ENCODE measurements at places on chromosomes 1 and 21.

- peak; percentile 26 for DNase-seq
Observed at GRCh38 chr1:59605761-59606160, 209.0 kb upstream of the HOOK1 start.

GRCh38 chr1:118618618-118619340, 369.4 kb downstream of the TBX15 start:
- no peak for DNase-seq

GRCh38 chr1:149844101-149844500, 55.3 kb upstream of the BOLA1 start:
- DNase-seq: no peak

GRCh38 chr1:107668762-107669161, 296.2 kb downstream of the VAV3 start:
- no peak for DNase-seq

- no peak for DNase-seq
Observed at GRCh38 chr21:43287795-43288755, 119.3 kb downstream of the CRYAA start.

GRCh38 chr1:203655671-203656070, 29.0 kb downstream of the ATP2B4 start:
- DNase-seq: no peak

GRCh38 chr1:6601049-6601922, 1.4 kb downstream of the KLHL21 start:
- peak; percentile 82 for DNase-seq

- no peak for DNase-seq
Observed at GRCh38 chr1:92203105-92203504, 14.6 kb upstream of the C1orf146 start.

- no peak for DNase-seq
Observed at GRCh38 chr1:150559656-150560010, 10.4 kb downstream of the ADAMTSL4 start.

DNA sequence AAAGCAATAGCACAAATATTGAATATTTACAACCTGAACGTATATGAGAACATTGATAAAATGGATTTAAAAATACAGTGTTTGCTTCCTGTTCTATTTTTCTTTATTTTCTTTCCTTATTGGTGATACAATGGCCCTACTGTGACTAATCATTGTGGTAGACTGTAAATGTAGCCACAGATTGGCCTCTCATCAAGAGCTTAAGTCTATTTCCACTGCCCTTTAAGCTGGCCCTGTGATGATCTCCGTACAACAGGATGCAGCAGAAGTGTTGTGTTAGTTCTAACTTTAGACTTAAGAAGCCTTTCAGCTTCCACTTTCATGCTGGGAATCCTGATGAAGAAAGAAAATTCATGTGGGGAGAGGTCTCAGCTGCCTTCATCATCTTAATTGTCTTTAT, 285.6 kb upstream of the B3GALT2 start:
- DNase-seq: no peak

GRCh38 chr1:210688512-210689234, 360.0 kb downstream of the HHAT start:
- DNase-seq: no peak

DNA sequence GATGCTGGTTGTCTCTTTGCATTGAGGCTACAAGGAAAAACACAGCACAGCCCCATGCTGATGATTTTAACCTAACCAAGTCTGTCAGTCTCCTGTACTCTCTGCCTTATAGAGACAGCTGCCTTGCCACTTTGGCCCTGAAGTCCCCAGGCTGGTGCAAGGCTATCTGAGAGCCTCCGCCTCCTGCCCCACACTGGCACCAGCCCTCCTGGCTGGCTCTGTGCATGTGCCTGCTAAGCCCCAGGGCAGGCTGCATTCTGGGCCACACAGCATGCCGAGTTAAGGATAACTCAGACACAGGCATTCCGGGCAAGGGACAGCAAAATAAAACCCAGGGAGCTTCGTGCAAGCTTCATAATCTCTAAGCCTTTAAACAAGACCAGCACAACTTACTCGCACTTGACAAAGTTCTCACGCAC, 910 bp downstream of the RUNX1 start:
- DNase-seq: no peak

DNA sequence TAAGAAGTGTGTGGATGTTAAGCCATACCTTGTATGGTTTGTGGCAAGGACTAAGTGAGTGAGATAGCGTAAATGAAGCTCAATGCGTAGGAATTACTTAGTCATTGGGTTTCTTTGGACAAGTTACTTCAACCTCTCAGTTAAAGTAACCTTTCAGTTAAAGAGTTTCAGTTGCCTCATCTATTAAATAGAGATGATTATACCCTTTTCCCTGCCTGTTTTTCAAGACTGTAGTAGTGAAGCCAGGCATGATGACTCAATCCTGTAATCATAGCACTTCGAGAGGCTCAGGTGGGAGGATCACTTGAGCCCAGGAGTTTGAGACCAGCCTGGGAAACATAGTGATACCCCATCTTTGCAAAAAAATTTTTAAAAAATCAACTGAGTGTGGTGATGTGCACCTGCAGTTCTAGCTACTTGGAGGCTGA, 6.3 kb downstream of the ZMPSTE24 start:
- no peak for DNase-seq

DNA sequence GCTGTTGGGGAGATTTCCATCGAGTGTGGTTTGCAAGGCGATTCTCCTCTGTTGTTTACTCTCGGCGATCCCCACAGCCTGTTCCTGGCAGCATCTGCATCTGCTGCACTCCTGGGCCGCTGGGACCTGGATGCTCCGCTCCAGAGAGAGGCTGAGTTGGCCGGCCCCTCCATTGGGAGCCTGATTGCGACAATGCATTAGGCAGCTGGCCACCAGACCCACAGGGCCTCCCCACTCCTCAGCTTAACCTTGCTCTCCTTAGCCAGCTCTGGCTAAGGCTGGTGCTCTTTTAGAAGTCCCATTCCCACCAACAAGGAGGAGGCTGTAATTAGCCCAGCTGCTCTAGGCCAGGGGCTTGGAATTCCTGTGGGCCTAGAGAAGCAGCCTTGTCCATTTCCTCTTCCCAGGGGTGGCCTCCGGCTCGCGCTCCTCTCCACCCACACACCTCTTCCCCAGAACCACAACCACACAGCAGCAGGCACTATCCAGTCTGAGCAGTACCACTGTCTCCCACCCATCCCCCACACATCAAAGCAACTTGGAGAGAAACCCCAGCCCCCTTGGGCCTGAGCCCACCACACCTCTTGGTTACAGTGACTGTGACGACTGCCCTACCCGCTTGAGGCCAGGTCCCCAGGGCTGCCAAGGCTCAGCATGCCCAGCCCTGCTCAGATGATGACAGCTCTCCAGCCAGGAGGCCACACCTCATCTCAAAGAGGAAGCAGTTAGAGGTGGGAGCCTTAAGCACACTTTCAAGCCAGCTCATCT, 193.8 kb upstream of the EDN2 start:
- DNase-seq: peak; percentile 67

DNA sequence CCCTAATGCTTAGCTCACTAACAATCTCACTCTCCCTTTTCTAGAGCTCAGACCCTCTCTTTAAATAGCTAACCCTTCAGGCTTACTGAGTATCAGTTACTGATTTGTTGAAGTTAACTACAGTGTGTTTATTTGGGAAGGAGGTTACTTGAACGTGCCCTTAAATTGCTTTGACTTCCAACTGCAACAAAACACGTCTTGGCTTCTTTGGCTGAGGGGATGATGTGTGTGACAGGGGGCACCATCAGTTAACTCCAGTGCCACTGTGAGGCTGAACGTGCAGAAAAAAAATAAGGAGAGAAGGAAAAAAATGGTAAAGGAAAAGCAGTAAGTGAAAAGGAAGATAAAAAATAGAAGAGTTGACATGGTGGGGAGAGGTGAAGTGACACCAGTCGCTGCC, 75.1 kb upstream of the NRIP1 start:
- DNase-seq: no peak

DNA sequence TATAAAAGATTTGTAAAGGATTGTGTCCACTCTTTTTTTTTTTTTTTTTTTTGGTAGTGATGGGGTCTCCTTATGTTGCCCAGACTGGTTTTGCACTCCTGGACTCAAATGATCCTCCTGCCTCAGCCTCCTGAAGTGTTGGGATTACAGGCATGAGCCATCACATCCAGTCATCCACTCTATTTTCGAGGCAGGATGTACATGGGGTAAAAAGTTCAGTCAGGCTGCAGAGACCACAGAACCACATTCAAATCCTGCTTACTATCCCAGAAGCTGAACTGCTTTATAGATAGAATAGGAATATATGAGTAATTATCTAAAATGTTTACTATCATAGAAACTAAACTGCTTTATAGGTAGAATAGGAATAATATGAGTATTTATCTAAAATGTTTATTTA, 26.0 kb upstream of the KCNK2 start:
- no peak for DNase-seq

GRCh38 chr1:37234941-37235418, 200.7 kb upstream of the GRIK3 start:
- DNase-seq: no peak

DNA sequence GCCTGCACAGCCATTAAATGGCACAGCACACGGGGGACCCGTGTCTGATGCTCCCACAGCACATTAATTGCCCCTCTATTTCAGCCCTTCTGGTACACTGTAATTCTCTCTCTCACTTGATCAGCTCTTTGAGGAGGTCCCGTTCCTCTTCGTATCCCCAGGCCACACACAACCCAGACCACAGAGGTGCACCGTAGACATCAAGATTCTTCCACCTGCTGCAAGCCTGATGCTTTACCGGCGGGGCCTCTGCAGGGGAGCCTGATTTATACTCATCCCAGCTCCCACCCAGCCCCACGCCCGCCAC, 759 bp downstream of the SMYD3 start:
- no peak for DNase-seq

DNA sequence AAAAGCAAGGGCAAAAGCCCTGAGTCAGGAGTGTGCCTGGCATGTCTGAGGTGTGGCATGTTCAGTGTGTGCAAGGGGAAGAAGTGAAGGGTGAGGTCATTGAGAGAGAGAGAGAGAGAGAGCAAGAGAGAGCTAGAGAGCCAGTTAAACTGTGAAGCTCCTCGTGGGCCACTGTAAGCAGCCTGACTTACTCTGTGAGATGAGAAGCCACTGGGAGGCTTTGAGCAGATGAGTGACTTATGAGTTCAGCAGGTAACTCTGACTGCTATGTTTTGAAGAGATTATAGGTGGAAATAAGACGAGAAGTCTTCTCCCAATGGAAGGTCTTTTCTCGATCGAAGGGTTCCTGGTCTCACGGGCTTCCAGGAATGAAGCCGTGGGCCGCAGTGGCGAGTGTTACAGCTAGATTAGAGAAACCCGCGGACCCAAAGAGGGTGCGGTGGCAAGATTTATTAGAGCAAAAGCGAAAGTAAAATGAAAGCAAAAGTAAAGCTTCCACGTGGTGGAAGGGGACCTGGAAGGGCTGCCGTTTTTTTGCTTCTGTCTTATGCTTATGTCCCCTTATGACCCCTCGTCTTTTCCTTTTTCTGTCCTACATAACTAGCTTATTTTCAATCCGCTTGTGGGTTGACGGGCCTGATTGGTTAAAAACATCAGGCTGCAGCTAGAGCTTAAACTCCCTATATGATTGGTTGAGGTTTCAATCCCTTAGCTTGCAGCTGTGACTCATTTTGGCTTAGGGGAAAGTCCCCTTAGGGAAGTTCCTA, 323.1 kb upstream of the FAM78B start:
- DNase-seq: no peak

- DNase-seq: no peak
Observed at GRCh38 chr1:192627901-192628300, 8.0 kb upstream of the RGS13 start.

GRCh38 chr1:22258698-22259097, 115.8 kb upstream of the WNT4 start:
- no peak for DNase-seq

- DNase-seq: no peak
Observed at GRCh38 chr1:210535761-210536160, 207.1 kb downstream of the HHAT start.

DNA sequence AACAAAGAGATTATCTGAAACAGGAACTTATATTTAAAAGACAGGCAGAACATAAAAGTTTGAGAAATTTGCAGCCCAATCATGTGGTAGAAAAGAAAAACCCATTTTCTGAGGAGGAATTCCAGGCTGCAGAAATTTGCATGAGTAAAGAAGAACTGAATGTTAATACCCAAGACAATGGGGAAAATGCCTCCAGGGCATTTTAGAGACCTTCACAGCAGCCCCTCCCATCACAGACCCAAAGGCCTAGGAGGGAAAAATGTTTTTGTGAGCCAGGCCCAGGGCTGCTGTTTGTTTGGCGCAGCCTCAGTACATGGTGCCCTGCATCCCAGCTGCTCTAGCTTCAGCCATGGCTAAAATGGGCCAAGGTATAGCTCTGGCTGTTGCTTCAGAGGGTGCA, 554.3 kb upstream of the CHRM3 start:
- DNase-seq: no peak

DNA sequence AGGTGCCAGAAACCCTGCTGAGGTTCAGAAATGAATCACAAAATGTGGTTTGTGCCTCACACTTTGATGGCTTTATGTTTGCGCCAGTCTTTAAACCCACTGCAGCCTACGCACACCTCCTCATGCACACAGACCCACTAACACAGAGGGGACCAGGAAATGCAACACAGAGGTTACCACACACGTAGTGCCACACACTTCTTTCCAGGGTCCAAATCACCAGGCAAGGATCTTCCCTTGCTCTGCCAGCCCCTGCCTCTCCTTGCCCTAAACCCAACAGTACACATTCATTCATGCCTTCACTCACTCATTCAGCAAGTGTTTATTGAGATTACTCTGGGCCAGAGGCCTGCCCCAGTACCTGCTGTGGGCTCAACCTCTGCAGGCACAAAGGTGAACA, 17.5 kb downstream of the MAB21L3 start:
- no peak for DNase-seq

All from AG04450 (cell line).